Endothelial cell of umbilical vein (primary cell): ENCODE measurements at places on chromosomes 12 and 14. TPM values are rescaled to one million over a fixed set of nuclear protein-coding genes. Genes with fewer than 3 reads are reported as not detected.

DNA sequence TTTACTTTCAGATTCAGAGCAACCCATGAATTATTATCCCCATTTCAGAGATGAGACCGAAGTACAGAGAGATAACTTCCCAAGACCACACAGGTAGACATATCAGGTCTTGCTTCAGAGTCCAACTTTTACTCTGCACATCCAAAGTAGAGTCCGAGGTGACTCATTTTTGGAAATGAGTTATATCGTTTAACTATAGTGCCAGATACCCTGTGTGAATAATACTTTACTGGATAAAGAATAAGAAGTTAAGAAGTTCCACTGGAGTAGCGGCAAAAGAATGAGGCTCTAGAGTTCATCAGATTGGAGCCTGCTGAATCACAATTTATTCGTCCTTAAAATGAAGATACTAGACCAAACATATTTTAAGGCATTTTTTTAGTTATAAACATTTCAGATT lies 124.7 kb downstream of the EPS8 start:
- DNase-seq = no peak

Gene KSR2
- total RNA-seq = 5.2 and 6.6 TPM in 2 replicates

DNA sequence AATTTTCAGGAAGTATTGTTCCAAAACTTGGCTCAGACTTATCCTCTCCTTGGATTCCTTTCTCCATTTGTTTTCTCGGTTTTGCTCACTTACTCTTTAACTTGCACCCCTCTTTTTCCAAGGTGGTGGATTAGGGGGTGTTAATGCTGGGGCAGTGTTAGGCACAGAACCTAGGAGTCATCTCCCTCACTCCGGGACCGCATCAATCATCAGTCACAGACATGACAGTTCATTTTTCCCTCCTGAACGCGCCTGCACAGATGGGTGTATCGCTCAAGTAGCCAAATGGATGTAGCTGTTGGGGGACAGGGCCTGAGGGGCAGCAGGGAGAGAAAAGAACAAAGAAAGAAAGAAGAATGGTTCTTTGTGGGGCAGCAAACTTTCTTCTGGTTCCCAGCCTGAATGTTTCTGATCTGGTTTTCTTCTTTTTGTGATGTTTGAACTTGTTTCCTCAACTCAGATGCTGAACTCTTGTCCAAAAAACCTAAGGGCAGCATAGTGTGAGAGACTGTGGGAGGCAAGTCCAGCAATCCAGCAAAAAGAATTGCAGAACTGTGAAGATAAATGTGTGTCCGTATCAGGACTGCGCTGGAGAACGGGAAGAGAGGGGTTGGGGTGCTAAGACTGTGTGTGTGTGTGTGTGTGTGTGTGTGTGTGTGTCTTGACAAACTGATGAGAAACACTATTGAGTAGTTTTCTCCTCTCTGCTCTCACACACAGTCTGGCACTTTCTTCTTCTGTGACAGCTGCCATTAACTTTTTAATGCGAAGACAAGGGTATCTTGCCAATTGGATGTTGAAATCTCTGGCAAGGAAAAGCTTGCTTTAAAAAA lies 131.1 kb downstream of the FBXL14 start:
- DNase-seq = no peak

GRCh38 chr12:27766587-27766986 lies 13.4 kb upstream of the KLHL42 start:
- no peak for DNase-seq
